ENCODE measurements at places on chromosomes 4 and X.

GRCh38 chr4:123017636-123018395, 95.4 kb upstream of the NUDT6 start:
- no peak for DNase-seq

DNA sequence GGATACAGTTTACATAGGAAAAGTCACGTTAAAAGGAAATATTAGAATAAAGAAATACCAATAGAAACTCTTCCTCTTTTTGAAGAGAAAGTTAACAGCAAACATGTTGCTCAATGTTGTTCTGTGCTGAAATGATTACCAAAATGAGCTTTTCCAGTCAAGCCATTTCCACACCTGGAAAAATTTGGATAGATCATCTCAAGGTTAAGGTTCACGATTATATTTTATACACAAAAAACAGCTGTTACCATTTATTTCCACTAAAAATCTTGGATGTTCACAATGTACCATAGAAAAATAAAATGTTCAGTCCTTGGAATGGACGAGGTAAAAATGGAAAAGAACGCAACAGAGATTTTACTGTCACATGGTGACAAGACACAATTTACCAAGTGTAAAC, 218.7 kb downstream of the SCFD2 start:
- DNase-seq = no peak

GRCh38 chr4:27916452-27917184, 1056.0 kb downstream of the STIM2 start:
- DNase-seq = no peak

DNA sequence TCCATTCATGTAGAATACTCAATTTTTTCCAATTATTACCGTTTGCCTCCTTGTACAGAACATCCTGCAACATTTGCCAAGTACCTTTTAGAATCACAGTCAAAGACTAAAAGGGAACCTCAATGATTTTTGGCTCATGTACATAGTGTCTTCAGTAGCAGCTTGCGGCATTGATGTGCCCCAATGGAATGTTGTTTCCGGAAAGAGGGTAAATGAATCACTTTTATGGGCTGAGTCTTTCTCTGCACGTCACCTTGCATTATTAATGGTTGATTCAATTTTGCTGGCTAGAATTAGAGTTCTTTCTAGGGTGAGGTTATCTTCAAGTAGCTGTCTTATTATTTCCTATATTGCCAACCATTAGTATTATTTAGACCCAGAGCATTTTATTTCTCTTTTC, 116.9 kb upstream of the GABRA2 start:
- no peak for DNase-seq

- DNase-seq = no peak
Measured at GRCh38 chrX:40177942-40178715, 80.4 kb upstream of the BCOR start.

GRCh38 chrX:104281564-104281963, 26.8 kb upstream of the ESX1 start:
- DNase-seq = no peak

DNA sequence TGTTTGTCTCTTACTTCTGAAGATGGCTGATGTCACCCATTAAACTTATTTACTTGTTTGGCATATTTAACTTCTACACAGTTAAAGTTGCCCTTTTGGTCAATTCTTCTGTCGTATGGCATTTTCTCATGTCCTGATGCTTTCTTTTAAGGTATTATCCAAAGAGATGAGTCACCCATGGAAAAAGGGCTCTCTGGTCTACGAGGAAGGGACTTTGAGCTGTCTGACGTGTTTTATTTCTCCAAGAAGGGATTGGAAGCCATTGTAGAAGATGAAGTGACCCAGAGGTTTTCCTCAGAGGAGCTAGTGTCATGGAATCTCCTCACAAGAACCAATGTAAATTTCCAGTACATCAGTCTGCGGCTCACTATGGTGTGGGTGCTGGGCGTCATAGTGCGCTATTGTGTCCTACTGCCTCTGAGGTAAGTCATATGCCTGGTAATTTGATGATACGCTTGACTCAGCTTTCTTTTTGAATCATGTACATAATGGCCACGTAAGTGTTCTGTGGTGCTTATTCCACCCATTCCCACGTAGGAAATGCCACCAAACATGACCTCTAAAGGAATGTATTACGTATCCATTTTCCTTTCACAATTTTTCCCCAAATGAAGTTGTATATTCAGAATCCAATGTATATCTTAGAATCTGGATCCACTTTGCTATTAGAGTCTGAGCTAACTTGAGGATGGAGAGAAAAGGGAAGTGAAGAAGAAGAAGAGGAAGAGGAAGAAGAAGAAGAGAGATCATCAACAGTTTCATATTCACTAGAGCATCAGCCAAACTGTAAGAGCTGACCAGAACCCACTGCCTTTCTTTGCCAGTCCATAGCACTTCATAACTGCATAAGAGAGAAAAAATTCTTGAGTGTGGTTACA, 45.7 kb downstream of the GPAT3 start:
- DNase-seq = no peak

- DNase-seq = no peak
Measured at GRCh38 chrX:1108501-1109445, 103.7 kb downstream of the CRLF2 start.

DNA sequence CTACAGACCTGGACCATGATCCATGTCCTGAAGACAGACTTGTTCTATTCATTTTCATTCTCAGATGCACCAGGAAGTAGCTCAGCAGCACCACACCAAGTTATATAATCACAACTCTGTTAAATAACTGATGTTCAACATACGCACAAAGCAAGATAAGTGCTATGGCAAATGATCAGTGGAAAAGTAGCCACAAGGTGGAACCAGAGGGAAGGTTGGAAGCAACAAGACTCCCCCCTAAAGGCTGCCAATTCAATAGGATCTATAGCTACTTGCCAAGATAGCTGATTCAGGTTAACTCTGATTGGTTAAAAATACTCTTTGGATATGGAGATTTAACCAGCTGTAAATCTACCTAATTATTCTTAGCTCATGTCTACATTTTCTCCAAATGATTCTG, 23.7 kb upstream of the FAM47B start:
- DNase-seq = no peak

GRCh38 chrX:6004529-6004928, 224.1 kb downstream of the NLGN4X start:
- DNase-seq = no peak

DNA sequence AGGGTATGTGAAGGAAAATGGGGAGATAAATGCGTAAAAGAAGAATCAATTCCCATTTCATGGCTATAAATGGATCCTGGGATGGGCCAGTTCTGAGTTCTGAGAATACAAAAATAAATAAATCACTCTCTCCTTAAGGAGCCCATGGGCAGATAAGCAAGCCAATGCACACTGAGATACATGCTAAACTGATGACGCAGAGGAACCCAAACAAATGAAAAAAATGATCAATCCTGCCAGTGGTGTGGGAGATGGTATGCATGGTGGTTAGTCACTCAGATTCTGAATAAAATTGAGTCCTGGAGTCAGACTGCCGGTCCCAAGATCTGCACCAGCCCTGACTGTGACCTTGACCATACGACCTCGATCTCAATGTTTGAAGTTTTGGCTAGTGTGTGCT, 59.7 kb downstream of the NEIL3 start:
- DNase-seq = no peak

- DNase-seq = no peak
Measured at GRCh38 chrX:22800360-22800759, 199.4 kb upstream of the DDX53 start.

GRCh38 chr4:176641237-176641636, 151.5 kb downstream of the VEGFC start:
- DNase-seq = no peak

- DNase-seq = no peak
Measured at GRCh38 chrX:112803060-112803459, 37.6 kb downstream of the AMOT start.

- DNase-seq = no peak
Measured at GRCh38 chr4:82090717-82091116, 283.1 kb downstream of the HNRNPD start.
